ENCODE measurements at places on chromosomes 4 and X.

DNA sequence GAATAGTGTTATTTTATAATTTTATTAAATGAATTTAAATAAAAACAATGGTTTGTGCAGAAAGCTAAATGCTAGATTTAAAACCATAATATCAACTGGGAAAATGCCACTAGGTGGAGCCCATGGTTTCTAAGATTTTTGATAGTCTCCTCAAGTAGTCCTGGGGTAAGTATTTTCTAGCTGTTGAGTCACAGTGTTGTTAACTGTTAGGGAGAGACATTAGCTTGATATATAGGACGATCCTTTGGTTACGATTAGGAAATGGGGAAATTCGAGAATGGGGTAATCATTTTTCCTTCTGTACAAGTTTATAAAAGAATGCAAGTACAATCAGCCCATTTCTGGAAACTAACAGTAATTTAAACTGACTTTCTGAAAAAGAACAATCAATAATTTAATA, 378.4 kb downstream of the ANKRD50 start:
- DNase-seq: no peak

DNA sequence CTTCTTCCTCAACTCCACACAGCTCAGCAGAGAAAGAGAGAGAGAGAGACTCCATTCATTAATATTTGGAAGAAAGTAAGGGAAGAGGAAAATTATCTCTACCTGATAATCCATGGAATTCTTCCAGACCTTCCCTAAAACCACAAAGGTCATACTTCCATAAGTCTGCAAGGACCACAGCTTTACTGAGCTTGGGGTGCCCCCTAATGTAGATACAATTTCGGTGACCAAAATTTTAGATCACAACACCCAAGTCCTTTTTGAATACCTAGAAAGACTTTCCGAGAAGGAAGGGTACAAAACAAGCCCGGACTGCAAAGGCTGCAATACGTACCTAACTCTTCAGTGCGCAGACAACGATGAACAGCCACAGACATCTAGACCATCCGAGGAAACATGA, 523.9 kb downstream of the GLUD2 start:
- DNase-seq: no peak

- DNase-seq: peak; percentile 38
These were observed 723 bp downstream of the MORC4 start for GRCh38 chrX:106999002-106999975.

DNA sequence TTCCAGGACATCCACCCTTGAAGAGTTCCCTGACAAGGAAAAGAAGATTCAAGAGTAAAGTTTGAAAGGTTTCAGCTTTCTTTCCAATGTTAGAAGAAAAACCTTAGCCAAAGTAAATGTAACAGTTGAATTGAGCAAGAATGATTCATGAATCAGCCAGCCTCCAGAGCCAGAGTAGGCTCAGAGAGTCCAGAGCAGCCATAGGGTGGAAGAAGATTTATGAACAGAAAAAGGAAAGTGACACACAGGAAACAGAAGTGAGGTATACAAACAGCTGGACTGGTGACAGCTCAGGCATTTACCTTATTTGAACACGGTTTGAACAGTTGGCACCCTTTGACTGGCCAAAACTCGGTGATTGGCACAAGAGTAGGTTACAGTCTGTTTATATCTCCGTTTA, 63.2 kb downstream of the QDPR start:
- no peak for DNase-seq

DNA sequence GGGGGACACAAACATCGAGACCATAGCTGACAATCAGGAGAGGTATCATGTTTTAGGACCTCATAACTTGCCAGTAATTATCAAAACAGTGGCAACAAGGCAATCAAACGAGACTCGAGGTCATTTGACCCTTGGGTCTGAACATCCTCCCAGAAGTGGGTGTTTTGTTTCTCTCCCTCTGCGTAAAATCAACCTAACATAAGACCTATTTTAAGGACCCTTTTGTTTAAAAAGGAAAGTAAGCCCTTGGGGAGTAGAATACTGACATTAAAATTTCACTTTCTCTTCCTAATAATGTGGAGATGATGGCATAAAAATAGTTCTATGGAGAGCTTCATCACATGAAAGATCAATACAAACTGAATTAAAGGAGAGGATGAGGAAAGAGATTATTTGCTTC, 106.2 kb upstream of the PUDP start:
- no peak for DNase-seq

DNA sequence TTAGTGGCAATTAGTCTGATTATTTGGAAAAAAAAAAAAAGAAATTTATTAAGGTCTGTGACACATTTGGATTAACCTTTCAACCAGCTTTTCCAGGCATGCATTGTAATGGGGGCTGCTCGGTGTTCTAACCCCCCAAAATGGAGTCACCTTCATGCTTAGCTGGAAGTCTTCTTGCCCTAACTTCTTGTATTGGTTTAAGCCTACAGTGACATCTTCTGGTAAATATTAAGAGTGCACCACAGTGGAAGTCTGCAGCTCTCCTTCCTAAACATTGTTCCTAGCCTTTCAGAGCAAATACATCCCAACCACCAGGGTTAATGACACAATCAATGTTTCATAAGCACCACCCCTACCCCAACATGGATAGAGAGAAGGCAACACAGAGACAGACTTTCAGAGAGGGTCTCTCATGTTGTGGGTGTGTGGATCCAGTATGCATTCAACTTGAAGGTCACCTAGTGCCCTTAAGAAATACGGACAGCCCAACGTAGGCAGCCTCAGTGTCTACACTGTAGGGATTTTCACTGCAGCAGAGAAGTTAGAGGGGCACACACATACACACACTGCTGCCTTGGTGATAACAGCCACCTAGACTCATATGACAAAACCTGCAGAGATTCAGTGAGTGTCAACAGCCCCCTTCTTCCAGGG, 142.9 kb upstream of the MBNL3 start:
- no peak for DNase-seq

DNA sequence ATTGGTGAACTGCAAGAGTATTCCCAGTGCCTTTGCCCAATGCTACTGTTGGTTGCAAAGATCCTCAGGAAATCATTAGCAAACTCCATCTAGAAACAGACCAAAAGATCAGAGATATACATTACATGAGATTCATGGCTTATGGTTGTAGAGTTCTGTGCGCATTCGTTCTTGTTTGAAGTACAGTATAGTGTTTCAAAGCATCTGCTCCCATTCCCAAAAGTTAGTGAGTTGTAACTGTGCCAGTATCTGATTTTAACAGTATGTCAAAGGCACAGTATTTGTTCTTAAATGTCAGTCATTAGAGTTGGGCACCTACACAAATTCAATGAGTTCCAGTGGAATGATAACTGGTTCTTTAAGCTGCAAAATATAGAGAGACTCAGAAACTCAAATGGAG, 314.7 kb upstream of the ATOH1 start:
- DNase-seq: no peak

GRCh38 chr4:146340798-146341197, 126.5 kb downstream of the REELD1 start:
- DNase-seq: no peak

DNA sequence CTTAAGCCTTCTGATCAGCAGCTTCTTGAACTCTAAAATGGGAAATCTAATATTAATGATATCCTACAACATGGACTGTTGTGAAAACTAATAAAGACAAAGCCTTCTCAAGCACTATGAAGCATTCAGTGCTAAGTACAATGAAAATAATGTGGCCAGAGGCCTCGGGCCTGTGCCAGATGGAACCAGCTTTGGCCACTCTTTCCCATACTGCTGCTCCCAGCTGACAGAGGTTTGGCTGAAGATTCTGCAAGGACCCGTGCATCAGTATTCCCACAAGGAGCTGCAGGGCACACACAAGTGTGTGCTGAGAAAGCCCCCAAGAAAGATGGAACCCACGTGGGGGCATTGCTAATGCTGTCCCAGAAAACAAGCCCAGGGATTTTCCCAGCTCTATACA, 60.5 kb upstream of the RPL34 start:
- no peak for DNase-seq

- DNase-seq: no peak
These were observed 30.3 kb downstream of the SH3KBP1 start for GRCh38 chrX:19857131-19857530.

DNA sequence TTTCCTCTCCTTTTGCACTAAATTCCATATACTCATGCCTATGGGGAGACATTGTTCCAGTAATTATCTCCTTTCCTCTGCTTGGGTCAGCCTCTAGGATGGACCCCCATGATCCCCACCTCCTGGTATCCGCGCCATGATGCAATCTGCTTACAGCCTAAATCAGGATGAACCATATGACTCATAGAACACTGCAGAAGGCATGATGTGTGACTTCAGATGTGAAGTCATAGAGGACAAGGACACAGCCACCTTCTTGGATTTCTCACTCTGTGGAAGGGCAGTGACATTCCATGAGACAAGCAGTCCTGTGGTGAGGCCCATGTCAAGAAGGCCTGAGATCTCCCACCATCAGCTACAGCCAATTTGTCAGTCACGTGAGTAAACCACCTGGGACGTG, 9.0 kb upstream of the TMEM144 start:
- DNase-seq: no peak

- DNase-seq: no peak
These were observed 346.4 kb downstream of the ZNF674 start for GRCh38 chrX:46198858-46199257.

DNA sequence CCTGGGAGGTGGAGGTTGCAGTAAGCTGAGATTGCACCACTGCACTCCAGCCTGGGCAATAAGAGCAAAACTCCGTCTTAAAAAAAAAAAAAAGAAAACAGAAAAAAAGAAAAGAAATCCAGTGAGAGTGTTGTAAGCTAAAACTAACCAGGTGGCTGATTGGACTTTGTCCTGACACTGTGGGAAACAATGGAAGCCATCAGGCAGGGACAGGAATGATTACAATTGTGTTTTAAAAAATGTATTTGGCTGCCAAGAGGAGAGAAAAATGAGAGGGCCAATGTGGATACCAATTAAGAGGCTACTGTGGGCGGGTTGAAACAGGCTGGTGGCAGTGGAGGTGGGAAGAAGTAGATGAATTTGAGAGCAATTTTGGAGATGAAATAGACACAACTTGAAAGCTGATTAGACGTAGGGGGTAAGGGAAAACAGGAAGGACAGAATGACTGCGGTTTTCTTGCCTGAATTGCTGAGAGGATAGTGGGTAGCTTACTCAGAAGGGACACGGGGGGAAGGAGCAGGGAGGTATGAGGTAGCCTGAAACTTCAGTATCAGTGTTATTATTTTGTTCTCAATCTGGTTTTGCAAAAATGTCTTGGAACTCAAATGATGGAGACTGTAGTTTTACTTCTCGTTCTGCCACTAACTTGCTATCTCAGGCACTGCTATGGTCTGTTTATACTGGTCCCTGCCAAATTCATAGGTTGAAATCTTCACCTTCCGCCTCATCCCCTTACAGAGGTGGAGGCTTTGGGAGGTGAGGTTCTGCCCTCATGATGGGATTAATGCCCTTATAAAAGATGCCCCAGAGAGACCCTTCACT, 45.6 kb upstream of the CHRNA9 start:
- DNase-seq: no peak

DNA sequence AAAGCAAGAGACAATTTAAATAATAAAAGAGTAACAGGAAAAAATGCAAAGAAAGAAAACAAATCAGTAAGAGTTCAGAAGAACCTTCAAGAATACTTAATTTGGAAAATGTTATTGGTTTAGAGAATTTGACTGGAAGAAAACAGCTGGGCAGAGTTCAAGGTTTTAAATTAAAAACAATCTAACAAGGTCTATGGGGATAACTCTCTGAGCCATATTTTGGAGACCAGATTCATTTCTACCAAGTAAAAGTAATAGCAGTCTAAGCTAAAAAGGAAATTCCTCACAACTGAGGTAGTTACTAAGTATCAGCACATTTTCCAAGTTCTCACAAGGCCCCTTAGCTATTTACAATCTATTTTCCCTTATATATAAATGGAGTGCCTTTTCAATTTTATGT, 82.4 kb upstream of the TFDP3 start:
- no peak for DNase-seq

GRCh38 chr4:152606753-152607152, 70.9 kb upstream of the FBXW7 start:
- DNase-seq: no peak

DNA sequence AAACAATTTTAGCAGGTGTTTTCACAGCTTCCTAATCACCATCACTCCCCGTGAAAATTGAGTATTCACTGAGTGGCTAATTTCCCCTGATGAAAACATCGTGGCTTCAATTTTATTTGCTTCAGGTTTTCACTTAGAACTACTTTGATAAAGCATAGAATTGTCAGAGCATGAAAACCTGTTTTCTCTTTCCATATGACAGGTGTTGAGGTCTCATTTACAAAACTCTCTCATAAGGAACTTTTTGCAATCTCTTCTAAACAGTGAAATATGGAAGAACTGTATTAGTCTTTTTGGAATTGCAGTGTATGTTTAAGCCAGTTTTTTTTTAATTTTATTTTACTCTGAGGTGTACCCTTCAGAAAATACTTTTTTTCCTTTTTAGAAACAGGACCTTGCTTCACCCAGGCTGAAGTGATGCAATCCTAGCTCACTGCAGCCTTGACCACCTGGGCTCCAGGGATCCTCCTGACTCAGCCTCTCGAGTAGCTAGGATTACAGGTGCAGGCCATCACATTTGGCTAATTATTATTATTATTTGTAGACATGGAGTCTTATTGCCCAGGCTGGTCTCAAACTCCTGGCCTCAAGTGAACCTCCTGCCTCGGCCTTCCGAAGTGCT, 111.2 kb upstream of the RAPGEF2 start:
- no peak for DNase-seq

GRCh38 chrX:135927897-135928296, 34.4 kb downstream of the SAGE1 start:
- DNase-seq: no peak

- DNase-seq: no peak
These were observed 16.7 kb downstream of the ATP1B4 start for GRCh38 chrX:120378570-120378969.

GRCh38 chr4:110629780-110630687, 7.2 kb upstream of the PITX2 start:
- DNase-seq: no peak

GRCh38 chr4:185036019-185036418, 17.7 kb downstream of the HELT start:
- no peak for DNase-seq

DNA sequence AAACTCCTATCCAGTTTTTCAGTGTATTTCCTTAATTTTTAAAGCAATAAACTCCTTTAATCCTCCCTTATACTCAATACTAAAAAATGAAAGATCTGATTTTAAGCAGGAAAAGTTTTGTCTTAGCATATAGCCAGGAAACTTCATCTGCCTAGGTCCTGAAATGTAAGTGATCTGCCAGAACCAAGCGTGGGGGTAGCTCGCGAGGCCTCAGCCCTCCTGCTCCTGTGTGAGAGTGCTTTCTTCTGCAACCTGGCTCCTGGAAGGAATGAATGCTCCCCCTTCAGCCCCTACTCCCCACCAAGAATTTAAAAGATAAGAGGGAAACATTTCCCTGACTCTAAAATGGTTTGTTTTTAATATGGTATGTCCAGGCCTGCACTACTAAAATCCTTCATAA, 160.1 kb downstream of the CBR4 start:
- no peak for DNase-seq

DNA sequence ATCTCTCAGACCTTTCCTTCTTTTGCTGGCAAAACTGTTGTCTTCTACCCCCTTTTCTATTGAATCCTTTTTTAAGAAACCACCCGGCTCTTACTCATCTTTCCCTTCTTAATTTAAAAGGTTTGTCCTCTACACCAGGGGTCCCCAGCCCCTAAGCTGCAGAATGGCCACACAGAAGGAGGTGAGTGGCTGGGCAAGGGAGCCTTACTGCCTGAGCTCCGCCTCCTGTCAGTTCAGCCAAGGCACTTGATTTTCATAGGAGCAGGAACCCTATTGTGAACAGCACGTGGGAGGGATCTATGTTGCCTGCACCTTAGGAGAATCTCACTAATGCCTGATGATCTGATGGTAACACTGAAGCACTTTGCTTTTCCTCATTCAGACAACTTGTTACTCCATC, 726.3 kb upstream of the INTU start:
- DNase-seq: peak; percentile 70

- no peak for DNase-seq
These were observed 19.4 kb downstream of the LYAR start for GRCh38 chr4:4270529-4270928.
